ENCODE measurements at places on chromosomes 7 and 10.

DNA sequence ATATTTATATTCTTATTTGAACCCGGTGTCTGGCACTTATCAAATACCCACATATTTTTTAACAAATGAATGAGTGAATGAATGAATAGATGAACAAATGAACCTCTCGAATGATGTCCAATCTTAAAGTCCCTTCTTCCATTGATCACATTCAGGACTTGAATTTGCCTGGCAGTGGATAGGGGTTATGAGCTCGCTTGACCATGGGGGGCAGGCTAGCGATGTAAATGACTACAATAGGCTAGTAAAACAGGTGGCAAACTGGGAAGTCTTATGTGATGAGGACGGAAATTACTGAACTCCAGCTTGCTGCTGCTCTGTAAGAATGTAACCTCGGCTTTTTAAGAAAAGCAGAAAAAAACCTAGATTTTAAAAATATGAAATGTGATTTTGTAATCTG, 247.7 kb upstream of the DKK1 start:
- no peak for DNase-seq

- no peak for DNase-seq
Measured at GRCh38 chr7:134892963-134893362, 93.3 kb upstream of the AGBL3 start.

DNA sequence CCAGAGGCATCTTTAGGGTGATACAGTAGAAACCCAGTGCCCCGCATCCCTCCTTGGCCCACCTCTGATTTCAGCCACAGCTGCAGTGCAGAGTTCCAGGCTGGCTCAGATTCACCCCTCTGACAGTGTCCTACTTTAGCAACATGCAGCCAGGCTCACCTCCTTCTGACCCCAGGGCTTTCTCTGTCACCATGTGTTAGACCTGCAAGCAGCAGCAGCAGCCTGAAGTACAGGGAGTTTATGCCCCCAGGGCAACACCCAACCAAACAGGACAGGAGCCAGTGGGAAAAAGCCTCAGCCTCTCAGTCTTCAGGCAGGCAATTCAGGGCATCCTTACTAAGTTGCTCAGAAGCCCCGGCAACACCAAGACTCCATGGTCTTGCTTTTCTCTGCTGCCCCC, 109.0 kb upstream of the PLXNA4 start:
- no peak for DNase-seq

GRCh38 chr10:20535897-20536881, 360.9 kb downstream of the NEBL start:
- DNase-seq = no peak

DNA sequence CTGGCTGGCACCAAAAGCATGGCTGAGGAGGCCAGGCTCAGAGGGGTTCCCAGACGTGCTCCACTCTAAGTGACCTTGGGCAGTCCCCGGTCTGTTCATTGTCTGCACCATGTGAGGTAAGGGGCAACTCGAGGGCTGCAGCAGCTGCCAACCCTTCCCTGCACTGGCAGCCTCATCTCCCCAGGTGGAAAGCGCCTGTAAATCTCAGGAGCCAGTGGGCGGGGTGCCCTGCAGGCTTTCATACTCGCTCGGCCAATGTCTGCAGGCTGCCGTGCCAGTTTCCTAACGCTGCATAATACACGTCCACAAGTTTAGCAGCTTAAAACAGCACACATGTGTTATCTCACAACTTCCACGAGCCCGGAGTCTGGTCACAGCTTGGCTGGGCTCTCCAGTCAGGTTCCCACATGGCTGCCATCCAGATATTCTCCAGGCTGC, 12.6 kb upstream of the GDF10 start:
- no peak for DNase-seq

- DNase-seq = no peak
Measured at GRCh38 chr7:21260939-21261338, 166.9 kb upstream of the SP4 start.

DNA sequence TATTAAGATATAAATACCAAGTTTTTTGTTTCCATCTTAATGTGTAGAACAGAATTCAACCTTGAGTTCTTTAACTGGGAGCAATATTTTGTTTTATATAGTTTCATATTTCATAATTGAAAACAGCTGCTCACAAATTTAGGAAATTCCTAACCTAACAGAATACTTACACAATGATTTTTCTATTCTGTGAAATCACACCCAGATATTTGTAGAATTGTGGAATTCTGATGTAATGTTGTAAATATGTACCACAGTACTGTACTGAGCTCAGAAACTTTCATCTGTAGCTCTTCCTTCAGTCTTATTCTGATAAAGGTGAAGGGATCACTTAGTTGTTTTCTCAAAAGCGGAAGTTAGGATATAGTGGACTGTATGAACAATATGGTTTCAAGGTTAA, 143.4 kb upstream of the GLI3 start:
- no peak for DNase-seq

DNA sequence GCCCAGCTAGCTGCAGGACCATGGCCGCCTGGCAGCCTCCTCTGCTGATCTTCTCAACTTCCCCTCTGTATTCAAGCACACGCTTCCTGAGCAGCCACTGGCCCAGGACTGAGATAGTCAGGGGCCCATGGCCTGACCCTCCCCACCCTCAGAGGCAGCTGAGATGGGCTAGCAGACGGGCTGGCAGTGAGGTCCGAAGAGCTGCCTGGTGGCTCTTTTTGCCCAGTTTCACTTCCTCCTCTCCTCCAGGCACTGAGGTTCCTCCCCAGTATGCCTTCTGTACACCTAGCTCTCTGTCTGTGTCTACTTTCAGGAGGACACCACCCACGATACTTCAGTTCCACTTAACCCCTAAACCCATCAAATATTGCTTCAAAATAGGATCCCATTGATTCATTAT, 395.6 kb downstream of the TNS3 start:
- DNase-seq = no peak

- no peak for DNase-seq
Measured at GRCh38 chr10:116154651-116155050, 118.4 kb downstream of the GFRA1 start.

- no peak for DNase-seq
Measured at GRCh38 chr10:52752801-52753445, 19.7 kb downstream of the MBL2 start.

GRCh38 chr10:86085686-86086085, 280.9 kb downstream of the GRID1 start:
- no peak for DNase-seq

GRCh38 chr7:132488634-132489302, 87.5 kb downstream of the PLXNA4 start:
- no peak for DNase-seq

DNA sequence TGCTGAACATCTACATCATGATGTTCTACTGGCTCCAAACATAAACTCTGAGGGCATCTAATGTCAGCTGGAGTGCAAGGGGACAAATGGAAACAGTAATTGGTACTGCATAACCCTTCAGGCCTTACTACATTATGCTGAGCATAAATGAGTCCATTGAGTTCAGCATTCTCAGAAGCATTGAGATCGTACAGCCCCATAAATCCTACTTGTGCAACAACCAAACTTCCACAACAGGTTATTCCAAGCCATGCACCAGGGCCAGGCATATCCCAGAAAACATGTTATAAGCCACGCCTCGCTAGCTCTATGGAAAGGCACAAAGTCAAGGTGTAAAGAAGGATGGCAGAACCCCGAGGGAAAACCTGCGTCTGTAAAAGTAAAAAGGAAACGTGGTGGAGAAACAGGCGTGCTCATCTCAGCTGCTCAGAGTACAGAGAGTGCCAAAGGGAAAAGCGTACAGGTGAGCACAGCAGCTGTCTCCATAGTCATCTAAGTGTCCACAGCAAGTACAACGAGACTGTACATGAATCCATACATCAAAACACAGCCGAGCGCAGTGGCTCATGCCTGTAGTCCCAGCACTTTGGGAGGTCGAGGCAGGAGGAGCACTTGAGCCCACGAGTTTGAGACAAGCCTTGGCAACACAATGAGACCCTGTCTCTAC, 124.6 kb downstream of the PARD3 start:
- no peak for DNase-seq

DNA sequence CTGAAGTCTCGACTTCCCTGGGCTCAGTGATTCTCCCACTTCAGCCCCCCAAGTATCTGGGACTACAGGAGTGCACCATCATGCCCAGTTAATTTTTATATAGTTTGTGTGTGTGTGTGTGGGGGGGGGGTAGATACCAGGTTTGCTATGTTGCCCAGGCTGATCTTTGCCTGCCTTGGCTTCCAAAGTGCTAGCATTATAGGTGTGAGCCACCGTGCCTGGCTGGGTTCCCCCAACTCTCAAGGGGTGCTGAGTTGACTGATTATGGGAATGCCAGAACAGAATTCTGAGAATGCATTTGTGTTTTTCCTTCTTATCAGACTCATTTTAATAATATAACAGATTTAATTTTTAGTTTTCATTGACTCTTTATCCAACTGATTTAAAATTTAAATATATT, 19.5 kb downstream of the RPA3 start:
- no peak for DNase-seq

- no peak for DNase-seq
Measured at GRCh38 chr10:129761981-129762956, 201.8 kb downstream of the EBF3 start.

DNA sequence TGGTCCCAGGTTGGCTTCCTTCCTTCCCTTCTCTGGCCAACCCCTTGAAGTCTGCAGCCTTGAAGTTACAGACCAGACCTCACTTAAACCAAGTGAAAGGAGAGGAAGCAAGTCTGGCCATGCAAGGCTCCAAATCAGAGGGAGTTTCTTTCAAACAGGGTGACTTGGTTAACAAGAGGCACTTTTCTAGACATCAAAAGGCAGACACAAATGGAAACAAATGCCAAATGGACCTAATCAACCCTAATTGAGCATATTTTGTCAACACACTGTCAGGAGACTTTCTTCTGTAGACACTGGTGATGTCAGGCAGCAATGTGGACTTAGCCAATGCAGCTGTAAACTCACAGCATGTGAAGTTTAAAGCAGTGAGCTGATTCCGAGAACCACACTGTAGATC, 282.7 kb upstream of the FZD8 start:
- DNase-seq = no peak

- no peak for DNase-seq
Measured at GRCh38 chr10:87090779-87091178, 3.9 kb downstream of the GLUD1 start.

DNA sequence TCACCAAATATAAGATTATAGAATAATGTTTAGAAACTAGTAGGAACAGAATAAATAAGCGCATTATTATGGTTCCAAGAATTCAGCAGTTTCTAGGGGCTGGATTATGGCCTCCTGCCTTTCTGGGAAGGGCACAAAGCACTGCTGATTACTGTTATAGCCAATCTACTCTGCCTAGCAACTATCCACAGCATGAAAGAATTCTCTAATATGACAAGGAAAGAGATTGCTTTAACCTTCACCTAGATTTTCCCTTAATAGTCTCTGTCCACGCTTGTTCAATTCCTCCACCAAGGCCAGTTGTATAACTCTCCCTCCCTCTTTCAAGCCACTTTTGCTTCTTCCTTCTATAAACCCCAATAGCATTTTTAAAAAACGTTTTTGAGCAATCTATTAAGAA, 1033.6 kb upstream of the LRRTM3 start:
- DNase-seq = no peak

DNA sequence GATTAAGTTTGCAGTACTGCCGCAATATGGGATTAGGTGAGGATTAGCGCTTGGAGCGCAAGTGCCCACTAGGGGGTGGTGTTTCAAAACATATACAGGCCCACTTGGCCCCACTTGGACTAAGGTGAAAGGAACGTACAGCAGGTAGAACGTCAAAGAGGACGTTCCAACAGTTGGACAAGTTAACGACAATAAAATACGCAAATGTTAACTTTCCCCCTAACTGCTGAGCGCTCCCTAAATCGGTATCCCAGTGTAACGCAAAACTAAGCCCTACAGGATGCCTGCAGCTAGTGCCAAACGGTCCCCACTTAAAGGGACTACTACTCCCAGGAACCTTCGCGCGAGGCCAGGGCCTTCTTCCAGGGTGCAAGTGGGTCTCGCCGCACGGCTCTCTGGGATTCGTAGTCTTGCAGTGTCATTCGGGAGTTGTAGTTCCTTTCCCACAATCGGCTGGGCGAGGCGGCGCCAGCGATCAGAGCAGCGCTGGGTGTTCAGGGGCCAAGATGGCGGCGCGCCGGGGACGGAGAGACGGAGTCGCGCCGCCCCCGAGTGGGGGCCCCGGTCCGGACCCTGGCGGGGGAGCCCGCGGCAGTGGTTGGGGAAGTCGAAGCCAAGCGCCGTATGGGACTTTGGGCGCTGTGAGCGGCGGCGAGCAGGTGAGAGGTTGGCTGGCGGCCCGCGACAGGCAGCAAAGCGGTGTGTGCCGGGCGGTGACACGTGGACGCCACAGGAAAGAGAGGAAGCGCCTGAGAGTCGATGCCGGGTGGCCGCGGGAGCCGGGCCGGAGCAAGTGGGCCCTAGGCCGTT, at the start of gene PPRC1:
Gene PPRC1 (plus strand): TSS at position 478 of the 810 bp plus-strand sequence. CDS start 29 bp downstream, at position 507.
- DNase-seq = peak; percentile 98

DNA sequence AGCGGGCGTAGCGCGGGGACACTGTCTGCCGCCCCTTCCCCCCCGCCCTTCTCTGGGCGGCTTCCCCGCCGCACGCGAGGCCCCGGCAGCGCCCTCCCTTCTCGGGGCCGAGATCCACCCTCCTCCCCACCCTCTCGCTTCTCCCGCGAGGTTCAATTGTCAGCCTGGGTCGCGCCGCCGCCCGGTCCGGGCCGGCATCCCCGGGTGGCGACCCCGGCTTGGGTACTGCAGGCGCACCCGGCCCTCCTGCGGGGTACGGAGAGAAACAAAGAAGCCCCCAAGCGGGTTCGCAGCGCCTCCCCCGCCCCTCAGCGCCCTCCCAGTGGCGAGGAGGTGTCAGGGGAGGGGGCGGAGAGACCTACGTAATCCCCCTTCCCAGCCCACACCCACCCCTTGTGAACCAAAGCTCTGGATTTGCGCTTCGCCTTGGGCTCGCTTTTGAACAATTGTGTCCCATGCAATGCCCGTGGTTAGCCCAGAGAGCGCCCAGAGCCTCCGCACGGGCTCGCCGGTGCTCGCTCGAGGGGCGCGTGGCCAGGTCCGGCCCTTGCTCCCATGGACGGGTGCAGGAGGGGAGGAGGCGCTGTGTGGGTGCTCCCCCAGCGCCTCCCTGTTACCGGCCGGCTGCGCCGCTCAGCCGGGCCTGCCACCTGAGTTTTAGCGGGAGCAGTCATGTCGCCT, 634 bp downstream of the HECW1 start:
- DNase-seq = no peak

GRCh38 chr7:41046776-41047175, 656.1 kb downstream of the INHBA start:
- DNase-seq = no peak

DNA sequence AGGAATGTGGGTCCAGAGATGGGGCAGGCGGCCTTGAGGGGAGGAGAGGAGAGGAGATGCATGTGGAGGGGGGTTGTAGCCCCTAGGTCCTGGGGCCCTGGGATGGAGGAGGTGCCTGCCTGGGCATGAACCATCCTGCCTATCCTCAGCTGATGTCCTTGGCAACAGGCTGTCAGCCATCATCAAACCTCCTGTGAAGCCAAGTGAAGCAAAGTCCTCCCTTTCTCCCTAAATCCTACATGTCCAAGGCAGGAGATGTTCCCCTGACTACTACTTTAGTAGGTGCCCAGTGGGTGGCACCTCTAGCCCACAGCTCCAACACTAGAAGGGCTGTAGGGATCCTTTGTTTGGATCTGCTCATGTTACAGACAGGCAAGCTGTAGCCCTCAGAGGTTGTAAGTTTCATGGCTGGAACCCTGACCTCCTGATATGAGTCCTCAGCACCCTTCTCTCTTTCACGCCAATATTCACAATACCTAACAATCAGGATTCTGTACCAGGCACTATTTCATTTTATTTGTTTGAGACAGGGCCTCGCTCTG, 66.6 kb upstream of the SYPL1 start:
- DNase-seq = no peak

GRCh38 chr7:17854261-17855047, 85.8 kb downstream of the SNX13 start:
- no peak for DNase-seq

- no peak for DNase-seq
Measured at GRCh38 chr10:6543431-6544005, 36.6 kb downstream of the PRKCQ start.

All from naive thymus-derived CD8-positive, alpha-beta T cell (primary cell).